NCI-H2081 (cell line): ENCODE measurements at places on chromosomes 2 and 18.

DNA sequence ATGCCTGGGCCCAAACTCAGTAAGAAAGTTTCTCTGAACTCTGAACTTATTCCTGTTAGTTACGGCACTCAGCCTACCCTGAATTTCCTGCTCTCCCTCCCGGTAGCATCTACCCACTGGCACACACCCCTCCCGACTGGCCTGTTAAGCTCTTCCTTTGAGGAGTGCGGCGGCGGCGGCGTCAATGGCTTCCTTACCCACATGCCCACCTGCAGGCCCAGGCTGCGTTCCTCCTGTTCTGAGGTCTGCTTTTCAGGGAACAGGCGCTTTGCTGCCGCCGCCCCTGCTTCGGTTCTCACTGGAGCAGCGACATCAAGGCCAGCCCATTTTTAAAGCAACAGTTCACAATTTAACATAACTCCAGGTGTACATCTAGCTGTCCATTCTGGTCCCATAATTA, 432.4 kb downstream of the DCDC2C start:
- no peak for DNase-seq

GRCh38 chr18:8776013-8776943, 70.9 kb downstream of the MTCL1 start:
- DNase-seq: no peak

DNA sequence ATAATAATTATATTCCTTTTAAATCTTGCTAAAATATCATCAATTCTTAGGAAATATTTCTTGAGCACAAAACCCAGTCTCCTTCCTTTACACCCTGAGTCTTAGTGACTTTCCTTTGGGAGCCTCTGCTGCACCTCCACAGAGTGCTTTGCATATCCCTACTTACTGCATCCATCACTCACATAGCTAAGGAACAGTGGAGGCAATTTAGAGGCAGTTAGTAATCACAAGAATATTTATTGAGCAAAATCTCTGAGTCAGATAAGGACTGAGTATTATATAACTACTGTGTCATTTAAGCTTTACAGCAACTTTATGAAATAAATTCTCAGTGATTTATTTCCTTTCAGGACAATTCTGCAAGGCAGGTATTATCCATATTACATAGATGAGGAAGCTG, 327.7 kb downstream of the TMX3 start:
- no peak for DNase-seq

GRCh38 chr2:120735746-120736170, at the start of gene GLI2:
Gene GLI2 (plus strand): TSS chr2:120735868. CDS start chr2:120797321, 61,453 bp downstream.
- DNase-seq: peak; percentile 56

- DNase-seq: no peak
Observed at GRCh38 chr18:54204883-54205282, 19.6 kb downstream of the MBD2 start.

DNA sequence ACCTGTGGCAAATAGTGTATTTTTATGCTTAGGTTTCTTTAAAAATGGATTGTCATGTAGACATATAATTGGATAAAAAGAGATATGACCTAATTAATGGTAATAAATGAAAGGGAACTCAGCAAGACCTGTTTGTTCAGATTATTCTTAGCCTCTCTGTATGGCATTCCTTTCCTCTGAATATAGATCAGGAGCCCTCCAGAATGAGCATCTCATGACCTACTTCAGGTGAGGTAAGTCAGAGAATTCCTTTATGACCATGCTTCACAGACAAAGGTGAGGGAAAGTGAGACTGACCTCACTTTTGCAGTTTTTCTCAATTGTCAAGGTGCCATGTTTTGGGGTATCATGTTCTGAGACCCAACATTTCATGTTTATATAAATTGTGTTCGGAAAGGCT, 1744.3 kb upstream of the PIK3C3 start:
- DNase-seq: no peak

- peak; percentile 46 for DNase-seq
Observed at GRCh38 chr2:168916331-168916675, 15.2 kb downstream of the G6PC2 start.

GRCh38 chr2:45812011-45812500, 160.6 kb downstream of the PRKCE start:
- DNase-seq: no peak

DNA sequence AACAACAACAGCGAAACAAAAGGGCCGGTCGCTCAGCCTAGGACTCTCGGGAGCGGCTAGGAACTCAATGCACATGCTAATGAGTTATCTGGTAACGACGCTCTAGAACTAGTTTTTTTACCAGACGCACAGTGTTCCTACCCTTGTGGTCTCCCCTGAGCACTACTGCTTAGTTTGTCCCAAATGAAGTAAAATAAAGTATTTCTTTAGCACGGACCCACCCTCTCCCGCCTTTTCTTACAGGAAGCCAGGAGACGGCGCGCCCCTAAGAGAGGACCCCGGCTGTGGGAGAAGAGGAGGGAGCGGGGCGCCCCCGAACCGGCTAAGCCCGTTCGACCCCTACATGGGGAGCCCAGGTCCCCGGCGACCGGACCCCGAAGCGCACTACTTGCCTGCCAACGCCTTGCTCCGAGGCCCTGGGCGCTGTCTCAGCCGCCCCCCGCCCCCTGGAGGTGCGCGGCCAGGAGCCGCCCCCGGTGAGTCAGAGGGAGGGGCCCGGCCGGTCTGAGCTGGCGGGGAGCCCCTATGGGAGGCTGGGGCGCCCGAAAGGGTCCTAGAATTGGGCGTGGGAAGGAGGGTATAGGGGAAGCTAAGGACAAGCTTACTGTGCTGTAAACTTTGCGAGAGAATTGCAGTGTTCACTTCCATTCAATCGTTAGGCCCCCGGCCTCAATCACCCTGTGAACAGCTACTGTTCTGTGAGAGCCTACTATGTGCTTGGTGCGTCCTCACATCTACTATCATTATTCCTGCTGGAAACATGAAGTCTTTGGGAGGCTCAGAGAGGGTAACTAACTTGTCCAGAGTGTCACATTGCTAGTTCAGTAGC, 3.6 kb upstream of the CAPG start:
- no peak for DNase-seq

DNA sequence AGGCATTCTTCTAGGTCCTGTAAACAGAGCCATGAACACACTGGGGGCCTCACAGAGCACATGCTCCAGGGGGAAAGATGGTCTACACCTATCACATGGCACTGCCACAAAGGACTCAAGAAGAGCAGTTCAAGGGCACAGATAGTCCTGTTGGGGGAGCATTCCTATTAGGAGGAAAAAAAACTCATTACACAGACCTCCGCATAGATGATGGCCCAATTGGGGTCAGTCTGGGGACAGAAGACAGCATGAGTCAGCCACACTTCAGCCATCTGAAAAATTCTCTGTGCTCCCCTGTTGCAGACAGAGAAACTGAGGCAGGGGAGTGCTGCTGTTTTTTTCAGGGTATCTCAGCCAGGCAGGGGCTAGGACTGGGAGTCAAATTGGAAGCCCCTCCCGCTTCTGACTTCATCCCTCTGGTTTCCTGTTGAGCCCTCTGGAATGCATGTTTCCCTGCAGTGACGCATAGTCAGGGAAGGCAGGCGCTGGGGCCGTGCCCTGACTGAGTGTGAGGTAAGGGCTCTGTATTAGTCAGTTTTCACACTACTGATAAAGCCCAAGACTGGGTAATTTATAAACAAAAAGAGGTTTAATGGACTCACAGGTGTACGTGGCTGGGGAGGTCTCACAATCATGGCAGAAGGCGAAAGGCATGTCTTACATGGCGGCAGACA, 67.9 kb downstream of the RHOB start:
- DNase-seq: no peak

GRCh38 chr18:31302991-31303390, 15.0 kb upstream of the DSG1 start:
- no peak for DNase-seq

DNA sequence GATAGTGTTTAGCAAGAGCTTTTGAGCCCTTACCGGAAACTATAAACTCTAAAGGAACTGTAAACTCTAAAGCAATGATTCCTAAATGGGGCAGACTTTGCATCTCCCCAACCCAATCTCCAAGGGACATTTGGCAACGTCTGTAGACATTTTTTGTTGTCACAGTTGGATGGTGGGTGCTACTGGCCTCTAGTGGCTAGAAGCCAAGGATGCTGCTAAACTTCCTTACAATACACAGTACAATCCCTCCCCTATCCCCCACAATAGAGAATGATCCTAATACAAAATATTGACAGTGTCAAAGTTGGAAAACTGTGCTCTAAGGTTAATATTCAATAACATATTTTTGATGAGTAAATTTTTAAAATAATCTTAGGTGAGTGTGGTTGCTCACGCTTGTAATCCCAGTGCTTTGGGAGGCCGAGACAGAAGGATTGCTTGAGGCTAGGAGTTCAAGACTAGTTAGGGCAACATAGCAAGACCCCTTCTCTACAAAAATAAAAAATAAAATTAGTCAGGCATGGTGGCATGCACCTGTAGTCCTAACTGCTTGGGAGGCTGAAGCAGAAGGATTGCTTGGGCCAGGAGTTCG, 66.7 kb downstream of the PTPN4 start:
- no peak for DNase-seq

DNA sequence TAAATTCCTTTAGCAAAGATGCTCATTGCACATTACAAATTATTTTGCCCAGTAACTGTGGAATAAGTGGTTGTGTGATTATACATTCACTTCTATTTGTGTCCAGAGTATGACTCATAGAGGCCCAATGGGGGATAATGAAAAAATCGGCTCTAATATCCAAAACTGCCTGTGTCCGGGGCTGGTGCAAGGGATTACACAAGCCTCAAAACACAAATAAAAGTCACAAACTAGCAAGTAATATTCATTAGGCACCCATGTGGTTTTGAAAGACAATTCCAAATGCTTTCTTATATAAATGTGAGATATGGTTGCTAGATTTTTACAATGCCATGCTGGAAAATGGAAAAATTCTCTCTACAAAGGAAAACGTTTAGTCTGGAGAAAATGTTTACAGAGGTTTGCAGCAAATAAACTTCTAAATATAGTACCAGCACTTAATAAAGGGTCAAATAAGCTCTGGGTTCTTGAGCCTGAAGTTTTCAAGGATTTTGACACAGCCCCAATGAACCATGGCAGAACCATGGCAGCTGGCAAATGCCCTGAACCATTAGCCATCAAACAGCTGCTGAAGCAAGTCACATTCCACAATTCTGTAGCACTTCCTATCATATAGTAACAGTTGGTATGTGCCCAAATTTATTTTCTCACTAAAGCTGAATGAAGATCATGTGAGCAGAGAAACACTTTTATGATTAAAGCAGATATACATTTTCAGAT, 40.5 kb downstream of the IRS1 start:
- DNase-seq: no peak

DNA sequence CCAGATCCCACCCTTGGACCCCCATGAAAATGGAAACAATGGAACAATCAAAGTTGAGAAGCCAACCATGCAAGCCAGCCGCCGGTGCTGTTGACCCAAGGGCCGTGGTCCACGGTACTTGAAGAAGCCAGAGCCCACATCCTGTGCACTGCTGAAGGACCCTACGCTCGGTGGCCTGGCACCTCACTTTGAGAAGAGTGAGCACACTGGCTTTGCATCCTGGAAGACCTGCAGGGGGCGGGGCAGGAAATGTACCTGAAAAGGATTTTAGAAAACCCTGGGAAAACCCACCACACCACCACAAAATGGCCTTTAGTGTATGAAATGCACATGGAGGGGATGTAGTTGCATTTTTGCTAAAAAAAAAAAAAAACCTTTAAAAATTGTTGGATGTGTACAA, 26.5 kb upstream of the TXNDC2 start:
- DNase-seq: no peak

DNA sequence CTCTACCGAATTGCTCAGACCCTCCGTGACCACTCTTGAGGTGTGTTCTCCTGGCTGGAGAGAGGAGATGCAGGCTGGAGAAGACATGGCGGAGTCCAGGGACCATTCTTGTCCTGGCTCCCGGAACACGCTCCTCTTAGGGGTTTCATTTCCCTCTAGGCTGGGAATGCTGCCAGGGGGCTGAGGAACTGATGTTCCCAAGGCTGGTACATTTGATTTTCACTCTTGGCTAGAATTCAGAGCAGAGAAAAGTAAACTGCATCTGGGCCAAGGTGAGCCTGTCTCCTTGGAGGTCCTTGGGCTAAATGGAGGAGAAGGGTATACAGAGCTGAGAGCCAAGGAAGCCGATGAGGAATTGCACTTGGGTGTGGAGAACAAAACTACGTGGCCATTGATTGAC, 28.2 kb upstream of the LBH start:
- no peak for DNase-seq

DNA sequence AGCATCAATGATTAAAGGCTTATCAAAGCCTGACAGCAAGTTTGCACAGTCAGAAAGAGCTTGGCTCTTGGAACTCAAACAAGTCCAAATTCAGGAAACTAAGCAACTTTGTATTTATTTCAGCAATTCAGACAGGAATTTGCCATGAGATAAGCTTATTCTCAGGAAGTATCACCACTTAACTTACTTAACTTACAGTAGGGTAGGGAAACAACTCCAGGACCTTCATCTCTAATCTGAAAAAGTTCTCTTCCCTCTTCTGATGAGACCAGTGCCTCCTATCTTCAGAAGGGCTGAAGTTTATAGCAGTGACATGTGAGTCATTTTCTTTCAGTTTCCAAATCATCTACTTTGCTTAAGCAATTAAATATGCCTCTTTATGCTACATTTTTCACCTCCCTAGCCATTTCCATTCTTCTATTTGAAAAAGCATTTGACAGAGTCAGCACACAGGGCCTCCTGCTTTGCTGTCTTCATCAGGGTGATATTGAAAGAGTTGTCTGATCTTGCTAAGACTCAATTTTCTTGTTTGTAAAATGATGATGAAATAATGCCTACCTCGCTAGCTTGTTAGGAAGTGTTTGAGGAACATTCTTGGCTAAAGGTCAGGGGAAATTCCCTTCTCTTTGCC, 389.5 kb downstream of the RND3 start:
- no peak for DNase-seq

DNA sequence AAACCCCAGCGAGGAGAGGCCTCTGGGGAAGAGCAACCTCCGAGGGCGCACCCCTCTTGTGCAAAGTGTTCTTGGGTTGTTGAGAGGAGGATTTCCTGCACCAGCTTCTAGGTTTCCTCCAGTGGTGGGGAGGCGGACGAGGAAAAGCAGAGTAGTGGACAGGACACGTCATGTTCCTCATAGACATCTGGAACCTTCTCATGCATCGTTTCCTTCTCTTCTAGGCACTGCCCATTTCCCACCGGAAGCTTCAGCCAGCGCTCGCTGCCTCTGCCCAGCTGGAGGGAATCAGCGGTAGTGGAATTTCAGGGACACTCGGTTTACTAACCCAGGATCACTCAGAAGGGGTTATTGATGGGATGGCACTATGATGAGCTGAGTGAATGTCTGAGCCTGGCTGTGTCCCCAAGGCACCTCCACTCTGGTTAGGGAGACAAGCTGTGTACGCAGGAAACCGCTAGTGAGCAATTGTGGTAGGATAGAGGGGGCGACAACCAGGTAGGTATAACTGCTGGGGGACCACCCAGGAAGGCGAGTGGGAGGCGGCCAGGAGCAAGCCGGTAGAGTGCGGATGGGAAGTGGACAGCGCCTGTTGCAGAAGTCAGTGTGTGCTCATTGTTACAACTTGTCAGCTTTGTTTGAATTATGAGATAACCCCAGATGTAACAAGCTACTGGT, 960 bp upstream of the APOB start:
- no peak for DNase-seq

- DNase-seq: no peak
Observed at GRCh38 chr18:71105078-71105819, 816.4 kb downstream of the SOCS6 start.

- DNase-seq: no peak
Observed at GRCh38 chr18:49907346-49907929, 94.1 kb upstream of the ACAA2 start.

GRCh38 chr2:177872286-177872685, 200.3 kb downstream of the PDE11A start:
- no peak for DNase-seq

- no peak for DNase-seq
Observed at GRCh38 chr2:60559880-60560279, 6.4 kb upstream of the BCL11A start.
